ENCODE measurements at places on chromosomes 1 and 21.

DNA sequence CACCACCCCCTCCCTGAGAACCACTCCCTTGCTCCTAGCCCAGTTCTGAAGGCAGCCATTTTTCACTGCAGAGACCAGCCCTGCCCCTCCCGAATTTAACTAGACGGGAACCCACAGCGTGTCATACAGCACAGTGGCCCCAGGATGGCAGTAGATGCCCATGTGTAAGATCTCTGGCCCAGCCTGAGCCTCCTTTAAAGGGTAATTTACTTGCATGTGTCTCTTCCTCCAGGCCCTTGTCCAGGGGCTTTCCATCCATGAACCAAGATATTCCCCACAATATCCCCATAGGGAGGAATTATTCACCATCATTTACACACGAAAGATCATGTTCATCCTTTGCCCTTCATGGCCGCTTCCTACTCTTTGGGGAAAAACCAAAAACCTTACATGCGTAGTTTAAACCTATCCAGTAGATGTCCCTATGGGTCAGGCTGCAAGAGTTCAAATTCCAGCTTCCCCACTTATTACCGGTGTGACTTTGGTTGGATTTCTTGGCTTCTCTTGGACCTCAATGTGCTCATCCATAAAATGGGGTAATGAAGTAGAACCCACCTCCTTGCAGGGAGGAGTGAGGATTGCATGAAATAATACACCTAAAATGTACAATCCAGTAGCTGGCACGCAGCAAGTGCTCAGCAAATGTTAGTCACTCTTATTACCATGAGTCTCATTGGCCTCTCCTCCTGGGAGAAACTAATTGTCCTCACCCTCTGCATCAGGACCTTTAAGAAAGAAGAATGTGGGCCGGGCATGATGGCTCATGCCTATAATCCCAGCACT, 4.0 kb upstream of the LACTBL1 start:
- DNase-seq, result peak; percentile 92

DNA sequence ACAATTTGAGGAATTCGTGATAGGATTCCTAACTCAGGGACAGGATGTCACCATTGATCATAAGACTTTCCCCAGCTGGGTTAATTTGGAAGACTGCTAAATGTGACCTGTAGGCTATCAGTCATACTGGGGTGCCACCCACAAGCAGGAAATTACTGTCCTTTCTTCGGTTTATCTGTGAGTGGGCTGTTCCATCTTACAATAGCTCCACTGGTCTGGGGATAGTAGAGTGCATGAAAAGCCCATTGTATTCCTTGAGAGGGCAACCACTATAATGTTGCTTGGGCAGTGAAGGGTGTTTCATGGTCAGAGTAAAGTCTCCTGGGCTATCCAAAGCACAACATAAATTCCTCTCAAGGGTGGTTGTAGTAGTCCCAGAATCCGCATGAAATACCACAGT, 1523.0 kb upstream of the B3GALT2 start:
- no peak for DNase-seq

DNA sequence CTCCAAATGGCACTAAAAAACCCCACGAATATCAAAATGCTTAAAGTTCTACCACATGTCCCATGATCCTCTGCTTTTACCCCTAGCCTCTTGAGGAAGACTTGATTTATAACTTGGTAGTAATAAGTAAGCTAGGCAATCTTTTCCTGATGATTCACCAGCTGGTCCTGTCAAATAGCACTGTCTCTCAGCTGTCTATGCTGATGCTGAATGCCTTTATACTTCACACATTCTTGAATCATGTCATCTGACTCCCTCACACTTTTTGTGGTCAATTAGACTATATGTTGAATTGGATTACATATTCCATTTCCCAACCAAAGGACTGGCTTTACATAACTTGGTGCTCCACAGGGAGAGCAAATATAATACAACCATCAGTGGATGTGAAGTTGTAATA, 16.6 kb downstream of the C21orf91 start:
- no peak for DNase-seq

- DNase-seq, result peak; percentile 17
These were observed 1587.3 kb downstream of the NCAM2 start for GRCh38 chr21:22585558-22585957.

- no peak for DNase-seq
These were observed 75.6 kb upstream of the BCL10 start for GRCh38 chr1:85352055-85352454.

DNA sequence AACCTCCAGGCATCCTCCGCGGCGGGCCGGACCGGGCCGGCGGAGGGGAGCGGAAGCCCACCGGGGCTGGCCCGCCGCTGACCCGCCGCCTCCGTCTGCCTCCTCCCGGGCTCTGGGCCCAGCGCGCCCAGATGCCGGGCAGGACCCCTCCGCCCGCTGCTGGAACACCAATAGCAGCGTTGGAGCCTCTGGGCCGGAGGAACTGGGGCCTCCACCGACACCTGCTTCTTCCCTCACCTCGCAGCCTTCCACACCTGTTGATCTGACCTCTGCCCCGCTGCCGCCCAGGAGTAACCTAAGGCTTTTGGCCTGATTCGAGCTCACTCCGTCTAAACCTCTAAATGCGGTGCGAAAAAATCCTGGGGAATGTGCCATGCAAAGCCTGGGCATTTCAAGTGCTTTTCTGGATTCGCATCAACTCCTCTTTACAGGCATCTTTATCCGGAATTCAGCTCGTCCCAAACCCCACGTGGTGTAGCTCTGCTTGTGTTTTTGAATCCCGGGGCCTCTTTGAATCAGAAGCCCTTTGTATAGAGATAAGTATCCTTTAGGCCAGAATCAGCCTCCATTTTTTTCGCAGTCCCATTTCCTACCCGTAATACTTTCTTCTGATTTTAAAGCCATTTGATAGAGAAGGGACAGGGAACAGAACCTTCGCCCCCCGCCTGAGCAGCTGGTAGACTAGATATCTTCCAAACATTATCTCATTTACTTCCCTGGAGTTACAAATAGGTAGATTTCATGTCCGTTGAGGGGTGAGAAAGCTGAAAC, 680 bp upstream of the CNN3 start:
- DNase-seq, result peak; percentile 18

- DNase-seq, result peak; percentile 47
These were observed 1.8 kb upstream of the MCOLN2 start for GRCh38 chr1:84998642-84999280.

DNA sequence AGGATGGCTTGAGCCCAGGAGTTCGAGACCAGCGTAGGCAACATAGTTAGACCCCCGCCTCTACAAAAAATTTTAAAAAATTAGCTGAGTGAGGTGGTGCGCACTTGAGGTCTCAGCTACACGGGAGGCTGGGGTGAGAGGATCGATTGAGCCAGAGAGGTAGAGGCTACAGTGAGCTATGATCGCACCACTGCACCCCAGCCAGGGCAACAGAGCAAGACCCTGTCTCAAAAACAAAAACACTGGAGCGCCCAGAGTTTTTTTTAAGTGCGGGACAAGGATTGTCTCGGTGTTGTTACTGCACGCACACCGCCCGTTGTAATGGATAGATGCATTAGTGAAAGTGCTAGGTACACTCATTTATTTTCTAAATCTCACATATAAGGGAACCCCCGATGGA, 37.1 kb downstream of the PIK3CD start:
- DNase-seq, result no peak

GRCh38 chr1:52158218-52158617, 16.3 kb downstream of the ZFYVE9 start:
- DNase-seq, result no peak

DNA sequence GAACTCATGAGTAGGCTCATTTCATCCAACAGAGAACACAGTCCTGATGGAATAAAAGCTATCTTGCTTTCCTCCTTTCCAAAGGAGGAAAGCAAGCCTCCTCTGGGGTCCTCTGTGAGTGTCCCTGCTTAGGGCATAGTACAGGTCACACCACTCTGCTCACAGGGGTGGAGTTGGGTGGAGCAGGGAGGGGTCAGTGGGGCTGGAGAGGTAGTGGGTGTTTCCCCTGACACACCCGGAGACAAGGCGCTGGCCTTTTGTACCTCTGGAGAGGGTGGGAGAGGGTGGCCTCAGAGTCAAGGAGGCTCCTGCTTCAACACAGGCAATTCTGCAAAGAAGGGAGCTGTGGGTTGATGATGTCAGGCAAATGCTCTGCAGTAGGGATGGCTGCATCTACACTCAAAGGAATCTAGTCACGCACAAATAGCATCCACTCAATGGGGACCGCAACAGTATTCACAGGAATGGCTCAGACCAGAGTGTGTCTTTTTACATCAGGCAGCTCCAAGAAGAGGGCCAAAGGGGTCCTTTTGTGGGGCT, 58.6 kb upstream of the PLXNA2 start:
- no peak for DNase-seq

- DNase-seq, result no peak
These were observed 35.7 kb downstream of the PALMD start for GRCh38 chr1:99681583-99681982.

DNA sequence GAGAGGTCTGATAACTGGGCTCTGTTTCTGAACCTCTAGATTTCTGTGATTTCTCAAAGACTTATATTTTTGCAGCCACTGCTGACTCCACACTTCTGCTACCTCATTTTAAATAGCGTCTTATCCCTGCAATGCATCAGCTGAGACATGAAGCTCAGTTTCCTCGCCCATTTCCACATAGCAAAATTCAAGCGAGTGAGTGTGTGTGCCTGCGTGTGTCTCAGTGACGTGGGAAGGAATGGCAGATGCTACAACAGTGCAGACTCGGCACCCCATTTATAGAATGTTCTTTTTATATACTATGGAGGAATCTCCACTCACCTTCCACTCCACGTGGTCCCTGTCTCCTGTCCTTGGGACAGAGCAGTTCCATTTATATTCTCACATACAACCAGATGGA, 35.7 kb downstream of the ZMYND12 start:
- DNase-seq, result no peak

DNA sequence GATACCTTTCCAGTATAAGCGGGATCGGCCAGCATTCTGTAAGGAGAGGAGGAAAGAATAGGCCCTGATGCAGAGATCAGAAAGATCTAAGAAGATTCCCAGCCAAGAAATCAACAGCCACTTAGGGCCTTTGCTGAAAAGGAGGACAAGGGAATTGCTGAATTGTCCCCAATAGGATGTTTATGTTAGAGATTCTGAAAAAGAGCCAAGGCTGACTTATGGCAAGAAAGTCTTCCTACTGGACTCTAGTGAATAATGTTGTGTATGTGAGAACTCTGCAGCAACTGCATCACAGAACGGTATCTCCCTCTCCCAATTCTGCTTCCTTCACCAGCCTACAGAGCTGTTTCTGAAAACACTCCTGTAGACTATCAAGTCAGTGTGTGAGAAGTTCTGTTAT, 298.0 kb upstream of the CXADR start:
- no peak for DNase-seq

DNA sequence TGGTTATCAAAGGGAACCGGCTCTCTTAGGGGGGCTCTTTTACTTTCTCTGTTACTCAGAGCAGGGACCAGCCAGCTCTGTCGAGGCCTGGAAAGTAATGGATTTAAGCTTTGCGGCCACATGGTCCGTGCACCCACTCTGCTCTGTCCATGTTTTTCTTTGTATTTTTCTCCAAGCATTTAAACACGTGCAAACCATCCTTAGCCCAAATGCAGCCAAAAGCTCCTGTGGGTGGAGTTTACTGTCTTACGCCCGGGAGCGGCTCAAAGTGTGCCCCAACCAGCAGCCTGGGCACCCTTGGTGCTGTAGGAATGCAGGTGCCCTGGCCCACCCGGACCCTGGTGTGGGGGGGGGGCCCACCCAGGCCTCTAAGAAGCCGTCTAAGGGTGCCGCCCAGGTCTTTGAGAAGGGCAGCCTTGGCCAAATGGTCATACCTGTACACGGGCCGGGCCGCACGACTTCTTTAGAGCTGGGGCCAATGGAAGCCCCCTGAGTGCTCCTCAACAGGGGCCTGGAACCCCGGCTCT, 29.2 kb upstream of the POFUT2 start:
- no peak for DNase-seq

GRCh38 chr1:119647228-119647733, 785 bp downstream of the ZNF697 start:
- DNase-seq, result peak; percentile 8

DNA sequence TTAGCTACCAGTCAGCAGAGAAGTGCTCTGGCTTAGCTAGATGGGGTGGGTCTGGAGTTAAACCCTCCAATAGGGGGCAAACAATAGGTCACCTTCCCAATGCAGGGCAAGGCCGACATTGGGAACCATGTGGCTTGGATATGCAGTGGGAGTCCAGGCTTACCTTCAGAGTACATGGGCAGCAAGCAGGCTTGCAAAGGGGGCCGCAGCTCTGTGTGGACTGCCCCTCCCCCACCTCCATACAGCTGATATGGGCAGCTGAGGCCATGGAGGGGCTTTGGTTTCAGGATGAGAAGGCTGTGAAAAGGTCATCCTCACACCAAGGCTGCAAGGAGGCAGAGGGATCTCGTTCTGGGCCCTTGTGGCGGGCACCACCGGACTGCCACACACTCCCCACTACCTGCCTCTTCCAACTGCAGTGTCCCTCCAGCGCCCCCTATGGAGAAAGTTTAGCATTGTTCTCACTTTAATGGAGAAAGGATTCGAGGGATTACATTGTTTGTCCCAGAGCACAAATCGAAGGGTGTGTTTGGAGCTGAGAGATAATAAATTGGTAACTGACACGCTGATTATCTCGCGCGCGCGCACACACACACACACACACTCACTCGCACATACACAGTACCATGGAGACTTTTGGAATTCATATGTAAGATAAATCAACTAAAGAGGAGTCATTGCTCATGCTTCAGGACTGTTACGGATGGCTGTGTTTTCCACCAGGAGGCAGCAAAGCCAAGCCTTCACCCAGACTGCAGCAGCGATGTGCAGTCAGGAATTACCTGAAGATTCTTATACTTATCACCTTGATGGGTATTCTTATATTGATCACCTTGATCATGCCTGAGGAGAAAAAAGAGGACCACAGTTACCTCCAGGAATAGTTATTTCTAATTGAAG, 7.0 kb upstream of the SMCP start:
- DNase-seq, result peak; percentile 47

GRCh38 chr1:229856009-229856650, 210.9 kb upstream of the GALNT2 start:
- DNase-seq, result peak; percentile 54

- no peak for DNase-seq
These were observed 115.8 kb upstream of the SLC35F3 start for GRCh38 chr1:233788687-233789086.
